Smooth muscle cell of the pulmonary artery (primary cell): ENCODE measurements at places on chromosomes 13 and 19. TPM values are rescaled to one million over a fixed set of nuclear protein-coding genes. Genes with fewer than 3 reads are reported as not detected.

The MAST1 gene
- total RNA-seq = 0.07 and 0.36 TPM in 2 replicates

The DOCK9 gene
- 5.2 and 29.6 TPM in 2 replicates for total RNA-seq

The SETDB2 gene
- 6.9 and 7.8 TPM in 2 replicates for total RNA-seq

The MYO1F gene
- total RNA-seq = 0.13 TPM in 2 replicates

The IQCN gene
- total RNA-seq = 0.33 and 1.1 TPM in 2 replicates

The AXL gene
- 378 and 448 TPM in 2 replicates for total RNA-seq

The HCN2 gene
- total RNA-seq = 2.4 and 4.6 TPM in 2 replicates

The ZNF155 gene
- total RNA-seq = 7.5 and 8.5 TPM in 2 replicates

The CEACAM4 gene
- not detected in 2 replicates for total RNA-seq

The PCSK4 gene
- 0.92 and 1.4 TPM in 2 replicates for total RNA-seq

The LILRA1 gene
- not detected in 2 replicates for total RNA-seq

The KLF1 gene
- total RNA-seq = not detected in 2 replicates

The ETFB gene
- 50.2 and 67.0 TPM in 2 replicates for total RNA-seq

The CEACAM6 gene
- not detected in 2 replicates for total RNA-seq

The PCDH8 gene
- not detected in 2 replicates for total RNA-seq

The C5AR1 gene
- 0.39 and 0.73 TPM in 2 replicates for total RNA-seq

The WDR88 gene
- total RNA-seq = not detected in 2 replicates

The ZNF724 gene
- total RNA-seq = 2.0 and 2.9 TPM in 2 replicates

The CCL25 gene
- not detected in 2 replicates for total RNA-seq

The NLRP11 gene
- total RNA-seq = not detected in 2 replicates

The PTGER1 gene
- 4.4 and 7.9 TPM in 2 replicates for total RNA-seq

The CLDND2 gene
- total RNA-seq = not detected in 2 replicates

The ZNF418 gene
- 5.7 and 6.2 TPM in 2 replicates for total RNA-seq

The GFY gene
- not detected in 2 replicates for total RNA-seq

The SERTAD1 gene
- 12.4 and 15.1 TPM in 2 replicates for total RNA-seq

The TEX30 gene
- 7.0 and 9.5 TPM in 2 replicates for total RNA-seq

The CYP4F11 gene
- 0.03 and 0.33 TPM in 2 replicates for total RNA-seq

The CABP5 gene
- not detected in 2 replicates for total RNA-seq

The METTL21C gene
- total RNA-seq = not detected in 2 replicates

The ZNF793 gene
- total RNA-seq = 1.2 and 2.9 TPM in 2 replicates

The ENOX1 gene
- 5.5 and 7.6 TPM in 2 replicates for total RNA-seq

The CYP4F8 gene
- total RNA-seq = not detected in 2 replicates

The ZNF160 gene
- 39.1 and 44.5 TPM in 2 replicates for total RNA-seq

The DUXA gene
- not detected in 2 replicates for total RNA-seq

The ZSCAN5B gene
- total RNA-seq = not detected in 2 replicates

The FAM124A gene
- 1.4 and 2.2 TPM in 2 replicates for total RNA-seq

The NRTN gene
- total RNA-seq = 0.07 TPM in 1 of 2 replicates, not detected in the other

The CCDC70 gene
- total RNA-seq = not detected in 2 replicates

The PDCD5 gene
- total RNA-seq = 73.4 and 96.7 TPM in 2 replicates

The GGN gene
- 0.46 and 0.86 TPM in 2 replicates for total RNA-seq

The KLK3 gene
- not detected in 2 replicates for total RNA-seq

The GPR4 gene
- total RNA-seq = 0.53 and 0.78 TPM in 2 replicates

The EDDM13 gene
- total RNA-seq = not detected in 2 replicates

The IL12RB1 gene
- total RNA-seq = 0.33 and 0.36 TPM in 2 replicates

The PABPC3 gene
- total RNA-seq = 0.10 and 0.13 TPM in 2 replicates

The MTMR6 gene
- total RNA-seq = 21.5 and 27.0 TPM in 2 replicates

The ARID3A gene
- total RNA-seq = 15.4 and 16.1 TPM in 2 replicates

The TMEM59L gene
- 4.1 and 6.5 TPM in 2 replicates for total RNA-seq

The GRIN3B gene
- total RNA-seq = 0.20 and 1.7 TPM in 2 replicates
